ENCODE measurements at places on chromosomes 13 and 19. TPM values are rescaled to one million over a fixed set of nuclear protein-coding genes. Genes with fewer than 3 reads are reported as not detected.

ZIM2 gene
- not detected for total RNA-seq

NAPSA gene
- total RNA-seq, result 0.48 TPM

ZNF665 gene
- total RNA-seq, result 1.8 TPM

METTL21C gene
- not detected for total RNA-seq

PSPN gene
- total RNA-seq, result 1.2 TPM

HIF3A gene
- 8.5 TPM for total RNA-seq

DAND5 gene
- total RNA-seq, result 0.20 TPM

ASF1B gene
- total RNA-seq, result 39.1 TPM

SCN1B gene
- 15.8 TPM for total RNA-seq

SIGLECL1 gene
- total RNA-seq, result not detected

MIR17HG gene
- 9.5 TPM for total RNA-seq

TIMM29 gene
- 16.4 TPM for total RNA-seq

BIVM gene
- total RNA-seq, result 20.3 TPM

PCP2 gene
- total RNA-seq, result not detected

ZNF649 gene
- total RNA-seq, result 8.6 TPM

C19orf12 gene
- total RNA-seq, result 22.9 TPM

NOP53 gene
- 189 TPM for total RNA-seq

ADAT3 gene
- total RNA-seq, result 11.7 TPM

KIR2DL3 gene
- total RNA-seq, result not detected

SULT2B1 gene
- not detected for total RNA-seq

LRG1 gene
- 0.31 TPM for total RNA-seq

ZNF556 gene
- total RNA-seq, result not detected

CPB2 gene
- not detected for total RNA-seq

DEDD2 gene
- total RNA-seq, result 19.5 TPM

FLT3LG gene
- total RNA-seq, result 4.7 TPM

CDC42EP5 gene
- 85.5 TPM for total RNA-seq

ICAM5 gene
- not detected for total RNA-seq

PGLYRP1 gene
- total RNA-seq, result not detected

MYO1F gene
- total RNA-seq, result 0.22 TPM

Measured in endothelial cell of umbilical vein (primary cell).